ENCODE measurements at places on chromosomes 5 and 9.

DNA sequence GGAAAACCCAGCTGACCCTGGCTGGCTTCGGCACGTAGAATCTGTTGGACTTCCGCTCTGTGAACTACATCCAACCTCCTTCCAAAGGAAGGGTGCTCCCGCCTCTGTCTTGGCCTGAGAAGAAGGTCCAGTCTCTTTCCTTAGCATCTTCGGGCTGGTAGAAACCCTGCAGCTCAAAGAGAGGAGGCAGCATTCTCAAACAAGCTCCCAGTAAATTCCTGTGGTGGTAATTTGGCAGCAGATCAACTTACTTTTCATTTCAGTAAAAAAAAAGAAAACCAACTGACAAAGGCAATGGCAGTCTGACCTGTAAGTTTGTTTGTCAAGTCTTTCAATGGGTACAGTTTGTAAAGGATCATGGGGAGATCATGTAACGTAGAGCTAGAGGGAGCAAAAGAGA lies 176.7 kb downstream of the MED10 start:
- DNase-seq: no peak

DNA sequence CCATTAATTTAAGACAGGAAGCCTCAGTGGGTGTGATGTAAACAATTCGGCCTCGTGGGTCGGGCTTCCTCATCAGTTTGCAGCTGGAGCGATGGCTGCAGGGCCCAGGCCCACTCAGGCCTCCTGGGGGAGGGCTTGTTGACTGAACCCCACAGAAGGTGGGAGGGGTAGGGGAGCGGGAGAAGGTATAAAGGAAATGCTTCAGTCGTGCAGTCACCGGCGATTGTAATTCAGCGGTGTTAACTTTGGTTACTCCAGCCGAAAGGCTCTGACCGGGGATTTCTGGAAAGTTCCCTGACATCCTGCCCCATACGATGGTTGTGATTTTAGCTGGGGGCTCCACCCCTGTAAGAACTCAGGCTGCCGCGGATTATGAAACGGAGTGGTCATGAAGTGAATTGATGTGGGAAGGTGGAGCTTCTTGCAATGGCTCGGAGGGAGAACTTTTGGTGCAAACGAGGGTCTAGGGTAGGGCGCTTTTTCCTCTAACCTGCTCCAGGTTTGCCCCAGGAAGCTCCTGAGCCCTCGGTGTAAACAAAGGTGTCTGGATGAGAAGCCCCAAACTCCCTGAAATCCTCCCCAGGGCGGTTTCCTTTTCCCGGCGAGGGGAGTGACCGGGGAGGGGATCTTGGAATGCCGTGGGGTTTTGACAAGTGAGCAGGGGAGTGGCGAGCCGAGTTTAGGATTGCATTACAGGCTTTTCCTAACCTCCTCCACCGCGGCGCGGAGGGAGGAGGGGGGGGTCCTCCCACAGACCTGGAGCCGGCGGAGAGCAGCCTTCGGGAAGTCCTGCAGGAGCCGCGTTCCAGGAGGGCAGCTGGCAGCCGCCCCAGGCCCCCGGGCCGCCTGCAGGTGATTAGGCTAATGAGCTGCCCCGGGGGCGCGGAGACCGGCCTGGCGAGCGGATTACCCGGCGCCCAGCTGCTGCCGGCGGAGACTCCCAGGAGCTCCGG lies 215.5 kb downstream of the PDZD2 start:
- no peak for DNase-seq

DNA sequence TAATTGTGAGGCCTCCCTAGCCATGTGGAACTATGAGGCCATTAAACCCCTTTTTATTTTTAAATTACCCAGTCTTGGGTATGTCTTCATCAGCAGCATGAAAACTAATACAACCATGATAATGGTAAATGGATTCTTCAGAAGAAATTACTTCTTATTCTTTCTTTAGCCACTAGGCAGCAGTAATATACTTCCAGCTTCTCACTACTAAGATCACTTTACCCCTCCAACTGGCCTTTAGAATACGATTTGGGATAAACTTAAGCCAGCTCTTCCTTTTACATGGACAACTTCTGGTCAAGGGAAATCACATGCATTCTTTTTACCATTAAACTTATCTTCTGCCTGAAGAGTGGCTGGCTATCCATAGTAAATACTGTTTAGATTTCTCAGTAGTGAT lies 355.4 kb downstream of the MAN2A1 start:
- DNase-seq: no peak

DNA sequence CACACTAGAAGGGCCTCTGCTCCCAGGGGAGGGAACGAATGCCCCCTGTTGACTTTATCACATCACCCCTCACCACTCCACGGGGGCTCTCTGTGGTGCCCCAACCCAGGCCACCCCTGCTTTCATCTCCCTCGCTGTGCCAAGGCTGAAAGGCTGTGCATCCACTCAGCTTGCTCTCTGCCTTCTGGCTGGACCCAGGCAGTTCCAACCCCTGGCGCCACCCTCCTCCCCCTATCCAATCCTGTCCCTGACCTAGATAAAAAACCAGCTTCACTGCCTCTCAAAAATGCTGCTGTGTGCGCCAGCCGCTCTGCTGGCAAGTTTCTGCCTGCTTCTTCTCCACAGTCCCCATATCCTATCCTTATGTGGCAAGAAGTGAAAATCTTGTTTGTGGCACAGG lies 22.4 kb upstream of the CORO2A start:
- DNase-seq: no peak

- DNase-seq: no peak
Observed at GRCh38 chr5:9188956-9189355, 356.9 kb downstream of the SEMA5A start.

GRCh38 chr5:22541037-22541436 lies 312.1 kb downstream of the CDH12 start:
- no peak for DNase-seq

DNA sequence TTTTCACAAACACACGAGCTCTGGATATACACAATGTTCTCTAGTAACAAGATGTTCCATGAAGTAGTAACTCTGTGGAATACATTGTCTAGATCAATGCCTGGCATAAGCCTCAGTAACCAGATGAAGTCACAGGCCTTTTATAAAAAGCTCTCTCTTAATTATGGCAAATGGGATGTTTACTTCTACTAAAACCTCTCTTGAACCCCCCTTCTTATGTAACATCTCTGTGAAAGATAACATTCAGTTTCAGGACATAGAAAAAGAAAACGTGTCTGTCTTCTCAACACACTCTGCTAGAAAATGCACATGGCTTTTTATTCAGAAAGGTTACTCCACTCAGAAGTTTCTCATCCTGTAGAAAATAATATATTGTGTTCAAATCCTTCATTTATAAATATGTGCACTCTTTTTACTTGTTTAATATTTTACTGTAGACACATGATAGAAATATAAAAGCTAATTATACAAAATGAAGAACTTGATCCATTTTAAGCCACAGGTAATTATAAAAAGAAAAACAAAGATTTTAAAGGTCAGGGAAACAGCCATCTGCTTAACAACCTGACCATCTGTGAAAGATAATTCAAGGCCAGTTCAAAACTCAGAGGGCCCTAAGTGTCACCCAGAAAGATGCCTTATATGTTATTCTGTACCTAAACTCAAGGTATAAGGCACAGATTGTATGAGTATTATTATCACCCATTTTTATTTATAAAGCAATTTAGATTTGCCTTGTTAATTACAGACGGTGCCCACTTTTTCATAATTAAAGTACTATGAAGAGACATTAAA lies 812.0 kb downstream of the CDH18 start:
- DNase-seq: no peak

- no peak for DNase-seq
Observed at GRCh38 chr5:99771296-99771695, 763.9 kb upstream of the FAM174A start.

DNA sequence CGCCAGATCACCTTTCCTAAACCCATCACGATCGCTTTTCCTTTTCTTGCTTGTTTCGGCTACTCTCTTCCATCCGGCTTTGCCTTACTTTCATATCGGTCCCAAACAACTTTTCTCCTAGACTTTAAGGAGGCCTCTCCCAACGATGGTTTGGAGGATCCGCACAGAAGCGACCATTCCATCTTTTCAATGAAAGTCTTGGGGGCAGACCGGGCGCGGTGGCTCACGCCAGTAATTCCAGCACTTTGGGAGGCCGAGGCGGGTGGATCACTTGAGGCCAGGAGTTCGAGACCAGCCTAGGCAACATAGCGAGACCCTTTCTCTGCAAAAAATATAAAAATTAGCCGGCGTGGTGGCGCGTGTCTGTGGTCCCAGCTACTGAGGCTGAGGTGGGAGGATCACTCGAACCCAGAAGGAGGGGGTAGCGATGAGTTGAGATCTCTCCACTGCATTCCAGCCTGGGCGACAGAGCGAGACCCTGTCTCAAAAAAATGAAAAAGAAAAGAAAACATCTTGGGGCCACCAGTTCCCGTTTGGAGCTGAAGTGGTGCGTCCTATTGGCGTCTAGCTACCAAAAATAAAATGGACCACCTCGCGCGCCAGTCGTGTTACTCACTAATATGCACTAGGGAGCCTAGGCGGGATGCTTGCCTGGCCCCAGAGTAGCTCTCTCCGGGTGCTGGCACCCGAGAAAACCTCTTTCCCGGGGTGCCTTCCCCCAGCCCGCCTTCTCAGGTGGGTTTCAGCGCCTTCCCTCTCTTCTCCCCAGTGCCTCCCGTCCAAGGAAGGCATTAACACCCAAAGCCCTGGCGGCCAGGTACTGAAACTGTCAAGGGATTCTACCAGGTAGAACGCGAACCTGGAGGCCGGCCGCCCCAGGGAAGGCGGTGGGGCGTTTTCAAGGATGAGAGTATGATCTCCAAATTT lies 800 bp upstream of the AP3B1 start:
- peak; percentile 23 for DNase-seq

- DNase-seq: no peak
Observed at GRCh38 chr9:125525921-125526631, 180.9 kb downstream of the MAPKAP1 start.

- DNase-seq: no peak
Observed at GRCh38 chr5:150500905-150501304, 7.0 kb upstream of the NDST1 start.

- no peak for DNase-seq
Observed at GRCh38 chr5:164941132-164941531, 1435.7 kb downstream of the MAT2B start.

DNA sequence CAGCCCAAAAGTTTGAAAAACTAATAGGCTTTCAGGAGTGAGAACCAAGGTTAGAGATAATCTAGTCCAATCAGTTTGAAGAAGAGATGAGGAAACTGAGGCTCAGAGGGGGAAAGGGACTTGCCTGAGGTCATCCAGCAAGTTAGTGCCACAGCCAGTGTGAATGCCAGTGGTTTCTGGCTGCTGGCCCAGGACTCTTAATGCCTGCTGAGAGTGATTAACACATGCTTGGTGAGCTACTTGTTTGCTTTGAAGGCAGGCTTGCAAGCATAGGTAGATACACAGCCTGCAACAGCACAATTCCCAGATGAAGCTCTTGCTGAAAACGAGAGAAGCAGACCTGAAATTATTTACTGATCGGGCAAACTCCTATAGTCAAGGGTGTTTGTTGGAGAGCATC lies 591.6 kb upstream of the SGCD start:
- DNase-seq: no peak

DNA sequence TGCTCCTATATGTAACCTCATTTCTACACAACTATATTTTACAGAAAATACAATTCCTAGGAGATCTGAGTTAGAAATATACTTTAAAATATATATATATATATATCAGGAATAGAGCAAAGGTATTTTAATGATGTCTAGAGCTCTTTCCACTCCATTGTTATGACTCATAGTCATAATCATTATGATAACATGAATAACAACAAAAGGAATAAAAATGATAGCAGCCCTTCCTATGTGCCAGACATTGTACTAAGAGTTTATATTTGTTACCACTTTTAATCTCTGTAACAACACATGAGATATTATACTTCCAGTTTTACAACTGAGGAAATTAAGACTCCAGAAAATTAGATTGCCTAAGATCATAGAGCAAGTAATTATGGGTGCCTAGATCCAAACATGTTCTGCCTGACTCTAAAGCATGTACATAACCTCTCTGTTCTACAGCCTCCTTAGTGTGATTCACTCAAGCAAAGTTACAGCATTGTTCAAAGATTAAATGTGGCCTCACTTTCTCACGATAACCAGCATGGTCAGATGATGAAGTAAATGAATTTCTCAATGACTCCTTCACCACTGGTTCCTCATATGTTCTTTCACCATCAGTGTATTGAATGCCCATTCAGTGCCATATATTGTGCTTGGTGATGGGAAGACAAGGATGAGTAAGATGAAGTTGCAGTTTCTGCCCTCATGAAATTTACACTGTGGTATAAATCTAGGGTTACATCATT lies 452.1 kb downstream of the EFNA5 start:
- DNase-seq: no peak

GRCh38 chr5:126334760-126335159 lies 88.4 kb upstream of the GRAMD2B start:
- DNase-seq: no peak

DNA sequence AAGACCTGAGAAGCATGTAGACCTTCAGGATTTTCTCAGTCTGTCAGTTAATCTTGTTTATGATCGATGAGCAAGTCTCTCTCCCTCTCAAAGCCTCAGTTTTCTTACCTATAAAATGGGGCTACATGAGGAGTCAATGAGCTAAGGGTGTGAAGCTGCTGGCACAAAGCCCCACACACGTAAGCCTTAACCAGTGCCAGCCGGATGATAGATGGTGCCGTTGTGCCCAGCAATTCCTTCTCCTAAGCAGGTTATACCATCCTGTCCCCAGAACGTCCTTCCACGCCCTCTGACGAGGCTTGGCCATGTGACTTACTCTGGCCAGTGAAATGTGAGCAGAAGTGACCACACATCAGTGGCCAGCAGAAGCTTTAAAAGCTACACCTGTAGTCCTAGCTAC lies 179.0 kb downstream of the C9orf50 start:
- DNase-seq: no peak

DNA sequence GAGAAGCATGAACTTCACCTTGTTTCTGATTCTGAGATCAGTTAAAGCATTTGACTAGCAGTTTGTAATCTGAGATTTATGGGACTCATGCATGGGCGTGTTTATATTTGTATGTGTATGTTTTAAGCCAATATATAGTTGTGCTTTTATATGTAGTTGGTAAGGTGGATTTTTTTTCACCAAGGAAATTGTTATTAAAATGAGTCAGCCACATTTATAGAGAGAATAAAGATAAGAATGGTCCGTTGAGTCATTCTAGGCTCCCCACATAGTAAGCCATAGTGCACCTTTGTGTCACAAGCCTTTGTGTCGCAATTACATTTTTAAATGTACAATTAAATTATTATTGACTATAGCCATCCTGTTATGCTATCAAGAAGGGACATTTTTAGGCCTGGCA lies 89.0 kb downstream of the NLN start:
- DNase-seq: no peak

- no peak for DNase-seq
Observed at GRCh38 chr5:6450319-6450833, 1.7 kb downstream of the UBE2QL1 start.

- DNase-seq: no peak
Observed at GRCh38 chr5:864492-865167, 13.8 kb upstream of the ZDHHC11 start.

- DNase-seq: no peak
Observed at GRCh38 chr5:131221888-131222287, 42.0 kb upstream of the CDC42SE2 start.

- DNase-seq: no peak
Observed at GRCh38 chr9:132559711-132560110, 22.7 kb upstream of the BARHL1 start.

- DNase-seq: no peak
Observed at GRCh38 chr9:134204991-134205578, 40.7 kb upstream of the RNU6ATAC start.

- no peak for DNase-seq
Observed at GRCh38 chr5:58019614-58020013, 440.3 kb downstream of the PLK2 start.

GRCh38 chr9:35397216-35397698 lies 92.7 kb upstream of the RUSC2 start:
- DNase-seq: no peak
